HepG2 (cell line): ENCODE measurements at places on chromosomes 16 and 17.

DNA sequence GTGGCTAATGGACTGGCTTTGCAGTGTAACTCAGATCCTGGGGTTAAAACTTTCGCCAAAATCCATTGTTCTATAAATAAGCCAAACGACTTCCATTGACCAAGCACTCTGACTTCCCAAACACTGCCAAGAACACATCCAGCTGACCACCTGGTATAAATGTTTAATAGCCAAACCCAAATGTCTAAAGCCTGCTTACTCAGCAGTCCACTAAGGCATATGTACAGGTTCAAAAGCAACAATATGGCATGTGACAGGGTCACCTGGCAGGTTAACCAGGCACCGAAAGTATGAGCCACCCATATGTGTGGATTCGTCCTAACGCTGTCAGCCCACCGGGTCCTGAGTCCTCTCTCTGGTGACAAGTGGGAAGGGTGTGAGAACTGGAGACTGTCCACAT lies 2.1 kb downstream of the CSNK1D start:
- no peak for DNase-seq

- DNase-seq = no peak
Measured at GRCh38 chr17:30716461-30717290, 107.8 kb downstream of the CRLF3 start.

- no peak for DNase-seq
Measured at GRCh38 chr16:24978370-24978914, 36.7 kb downstream of the ARHGAP17 start.

DNA sequence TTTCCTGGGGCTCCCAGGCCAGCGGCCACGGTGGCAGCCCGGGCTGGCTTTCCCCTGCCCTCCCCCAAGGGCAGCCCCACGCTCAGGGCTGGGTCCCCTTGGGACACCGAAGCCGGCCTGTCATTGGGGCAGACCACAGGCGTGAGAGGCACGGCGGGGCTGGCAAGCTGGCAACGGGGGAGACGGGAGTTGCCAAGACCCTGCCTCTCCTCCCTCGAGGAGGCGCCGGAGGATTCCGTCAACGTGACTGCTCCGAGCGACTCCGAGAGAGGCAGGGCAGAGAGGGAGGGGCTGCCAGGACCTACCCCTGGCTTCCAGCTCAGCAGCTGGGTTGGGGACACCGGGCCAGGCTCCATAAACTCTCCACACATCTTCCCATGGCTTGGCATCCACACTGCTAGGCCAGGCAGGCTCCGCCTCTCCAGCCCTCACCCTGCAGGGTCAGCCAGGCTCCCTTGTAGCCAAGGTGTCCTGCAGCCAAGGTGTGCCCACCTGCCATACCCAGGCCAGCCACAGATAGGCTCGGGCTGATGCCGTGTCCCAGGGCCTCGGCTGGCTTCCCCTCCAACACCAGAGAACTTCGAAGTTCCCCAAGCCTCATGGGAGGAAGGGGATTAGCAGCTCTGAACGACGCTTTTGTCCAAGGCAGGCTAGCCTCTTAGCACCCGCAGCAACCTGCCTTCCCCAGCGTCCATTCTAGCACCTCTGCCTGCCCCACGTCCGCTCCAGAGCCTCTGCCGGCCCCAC lies 25.5 kb downstream of the TIMM22 start:
- no peak for DNase-seq

GRCh38 chr16:10514369-10515055 lies 65.9 kb downstream of the EMP2 start:
- DNase-seq = peak; percentile 73

- DNase-seq = no peak
Measured at GRCh38 chr17:48363161-48363560, 66.9 kb downstream of the SKAP1 start.

DNA sequence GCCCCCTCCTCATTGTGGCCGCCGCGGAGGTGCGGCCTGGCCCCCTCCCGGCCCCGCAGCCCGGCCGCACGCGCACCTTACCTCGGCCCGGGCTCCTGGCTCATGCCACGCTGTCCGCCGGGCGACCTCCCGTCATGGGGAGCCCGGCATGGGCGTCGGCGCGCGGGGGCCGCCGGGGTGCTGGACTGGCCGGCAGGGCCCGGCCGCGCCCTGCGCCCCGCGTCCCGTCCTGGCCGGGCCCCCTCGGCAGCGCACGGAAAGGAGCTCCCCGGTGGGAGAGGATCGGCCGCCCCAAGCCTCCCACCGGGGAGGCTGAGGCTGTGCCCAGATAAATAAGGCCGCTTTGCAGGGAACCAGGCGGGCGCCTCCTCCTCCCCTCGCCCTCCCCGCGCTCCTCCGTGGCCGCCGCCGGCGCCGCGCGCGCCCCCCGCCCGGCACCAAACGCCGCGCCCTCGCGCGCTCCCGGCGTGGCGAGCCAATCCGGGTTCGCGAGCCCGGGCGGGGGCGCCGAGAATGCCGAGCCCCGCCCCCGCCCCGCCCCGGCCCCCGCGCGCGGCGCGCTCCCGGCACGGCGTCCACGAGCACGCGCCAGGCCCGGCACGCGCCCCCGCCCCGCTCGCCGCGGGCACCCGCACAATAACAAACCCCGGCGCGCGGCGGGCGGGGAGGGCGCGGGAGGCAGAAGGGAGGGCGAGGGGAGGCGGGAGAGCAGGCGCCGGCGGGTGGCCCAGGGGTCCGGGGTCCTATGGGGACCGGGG lies at the start of gene FBXL16:
FBXL16 (minus strand) TSS at position 371 of the 758 bp plus-strand sequence. CDS start 8,396 bp downstream, outside the sequence.
- no peak for DNase-seq

DNA sequence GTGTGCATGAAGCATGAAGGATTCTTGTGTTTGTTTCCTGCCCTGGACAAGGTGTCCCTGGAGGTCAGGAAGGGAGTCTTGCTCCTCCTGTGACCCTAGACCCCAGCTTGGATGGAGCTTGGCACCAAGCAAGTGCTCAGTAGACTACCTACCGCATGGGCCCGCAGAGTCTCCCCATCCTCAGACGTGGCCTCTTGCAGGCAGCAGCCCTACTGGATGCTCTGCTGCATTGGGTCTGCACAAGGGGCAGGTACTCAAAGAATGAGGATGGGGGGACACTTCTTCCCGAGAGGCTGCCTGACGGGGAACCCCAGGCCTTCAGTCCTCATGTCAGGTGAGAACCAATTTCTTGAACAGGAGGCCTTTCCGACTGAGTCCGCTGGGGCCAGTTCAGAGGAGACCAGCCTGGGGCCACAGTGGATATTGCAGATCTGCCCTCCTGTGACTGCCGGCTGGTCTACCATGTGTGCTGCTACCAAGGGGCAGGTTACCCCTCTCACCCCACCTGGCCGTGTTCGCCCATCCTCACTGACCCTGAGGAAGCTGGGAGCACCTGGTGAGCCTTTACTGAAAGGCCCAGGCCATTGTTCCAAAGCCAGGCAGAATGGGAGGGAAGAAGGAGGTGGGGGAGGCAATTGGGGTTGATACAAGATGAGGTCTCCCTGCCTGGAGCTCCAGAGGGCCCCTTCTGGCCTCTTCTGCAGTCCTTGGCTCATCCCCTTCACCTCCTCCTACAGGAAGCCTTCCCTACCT lies 206.3 kb downstream of the RAB11FIP4 start:
- DNase-seq = no peak
